Mucosa of gallbladder (tissue), 1 donor: ENCODE measurements at places on chromosomes 5 and 9. TPM values are rescaled to one million over a fixed set of nuclear protein-coding genes. Genes with fewer than 3 reads are reported as not detected.

- DNase-seq = no peak
These were observed 127.3 kb downstream of the STARD4 start for GRCh38 chr5:111385051-111385450.

NR6A1 gene
- 3.2 TPM for total RNA-seq

NDOR1 gene
- 29.5 TPM for total RNA-seq

- no peak for DNase-seq
These were observed 26.4 kb downstream of the JADE2 start for GRCh38 chr5:134551901-134552300.

- DNase-seq = no peak
These were observed 5.6 kb upstream of the MGAT4B start for GRCh38 chr5:179812135-179812825.

GRCh38 chr5:10063997-10064396, 185.7 kb downstream of the ATPSCKMT start:
- no peak for DNase-seq

DNA sequence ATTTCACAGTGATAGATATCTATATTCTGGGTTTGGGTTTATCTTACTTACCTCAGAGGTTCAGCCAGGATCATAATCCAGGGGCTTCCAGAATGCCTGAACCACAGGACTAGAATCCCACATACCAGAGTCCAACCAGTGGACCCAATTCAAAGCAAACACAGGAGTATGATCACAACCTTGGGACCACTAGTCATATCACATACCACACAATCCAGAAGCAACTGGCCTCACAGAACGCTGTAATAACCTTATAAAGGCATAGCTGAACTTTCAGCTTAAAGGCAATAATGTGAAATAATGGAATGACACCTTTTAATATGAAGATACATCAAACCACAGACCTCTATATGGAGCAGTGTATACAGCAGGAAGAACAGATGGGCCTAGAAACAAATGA, 25.3 kb downstream of the RAPGEF6 start:
- DNase-seq = no peak

GOLGA2 gene
- total RNA-seq = 117 TPM

GRCh38 chr5:112776301-112776856, 38.7 kb downstream of the APC start:
- DNase-seq = no peak
